ENCODE measurements at places on chromosomes 5 and 9.
A peak's percentile ranks its signal among the peaks of the same experiment; 100 is the strongest.

- no peak for DNase-seq
Measured at GRCh38 chr5:91027405-91028139, 355.5 kb downstream of the ARRDC3 start.

DNA sequence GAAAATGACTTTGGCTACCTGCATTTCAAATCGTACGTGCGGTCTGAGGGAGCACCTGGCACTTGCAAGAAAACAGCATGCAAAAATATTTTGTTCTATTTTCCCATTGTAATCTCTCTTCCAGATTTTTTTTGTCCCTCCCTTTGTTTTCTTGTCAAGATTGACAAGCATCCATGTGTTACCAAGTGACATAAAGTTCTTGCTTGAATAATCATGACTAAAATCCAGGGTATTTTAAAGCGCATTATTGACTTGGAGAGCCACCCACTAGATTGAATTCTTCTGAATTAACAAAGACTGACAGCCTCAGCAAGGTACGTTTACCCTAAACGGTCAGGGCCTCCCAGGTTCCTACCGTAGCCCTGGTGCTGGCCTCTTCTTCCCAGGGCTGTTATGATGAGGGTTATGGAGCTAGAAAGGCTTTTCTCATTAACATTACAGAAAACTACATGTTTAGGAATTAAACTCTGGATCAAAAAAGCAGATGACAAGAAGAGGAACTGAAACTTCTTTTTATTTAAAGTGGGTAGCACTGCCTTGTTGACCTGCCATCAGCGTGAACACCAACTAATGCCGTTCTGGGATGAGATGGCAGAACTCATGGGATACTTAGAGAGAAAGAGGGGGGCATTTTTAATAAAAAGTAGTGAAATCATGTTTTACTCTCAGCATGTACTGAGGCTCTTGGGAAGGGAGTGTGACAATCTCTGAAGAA, 297.0 kb downstream of the EFNA5 start:
- DNase-seq: no peak

DNA sequence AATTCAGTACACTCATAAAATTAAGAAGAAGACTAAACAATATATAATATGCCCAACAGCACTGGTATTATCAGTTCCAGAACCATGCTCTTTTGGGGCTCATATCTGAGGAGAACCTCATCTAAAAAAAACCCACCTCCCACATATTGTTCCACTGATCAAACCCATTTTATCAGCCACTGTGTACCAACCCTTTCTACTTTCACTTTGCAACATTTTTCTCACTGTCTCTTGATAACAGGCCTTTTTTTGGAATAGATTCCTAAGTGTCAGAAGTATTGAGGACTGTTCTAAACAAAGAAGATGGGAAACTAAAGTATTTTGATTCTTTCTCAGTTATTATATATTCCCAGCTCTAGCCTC, 173.2 kb downstream of the GABRB2 start:
- DNase-seq: no peak

DNA sequence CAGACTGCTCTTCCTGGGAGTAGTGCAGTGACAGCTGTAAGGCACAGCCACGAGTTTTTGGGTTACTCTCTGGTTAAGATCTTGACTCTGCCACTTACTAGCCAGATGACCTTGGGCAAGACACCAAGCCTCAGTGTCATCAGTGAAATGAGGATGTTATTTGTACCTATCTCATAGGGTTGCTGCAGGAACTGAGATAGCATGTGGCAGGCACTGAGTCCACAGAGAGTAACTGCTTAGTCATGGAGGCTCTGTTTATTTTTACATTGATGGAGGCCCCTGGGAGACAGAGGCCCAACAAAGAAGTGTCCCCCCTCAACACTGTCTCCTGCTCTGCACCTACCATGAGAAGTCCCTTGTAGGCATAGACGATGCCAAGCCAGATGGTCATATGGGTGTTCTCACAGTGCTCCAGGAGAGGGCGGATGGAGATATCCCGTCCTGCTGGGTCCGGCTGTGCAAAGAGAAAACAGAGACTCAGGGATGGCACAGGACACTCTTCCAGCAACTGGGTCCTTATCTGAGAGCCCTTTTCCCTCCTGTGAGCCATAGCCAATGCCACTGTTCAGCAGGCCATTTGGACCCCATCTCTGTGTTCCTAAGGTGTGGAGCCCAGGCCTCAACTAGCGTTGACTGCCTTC, 55.4 kb upstream of the TBC1D2 start:
- DNase-seq: no peak

DNA sequence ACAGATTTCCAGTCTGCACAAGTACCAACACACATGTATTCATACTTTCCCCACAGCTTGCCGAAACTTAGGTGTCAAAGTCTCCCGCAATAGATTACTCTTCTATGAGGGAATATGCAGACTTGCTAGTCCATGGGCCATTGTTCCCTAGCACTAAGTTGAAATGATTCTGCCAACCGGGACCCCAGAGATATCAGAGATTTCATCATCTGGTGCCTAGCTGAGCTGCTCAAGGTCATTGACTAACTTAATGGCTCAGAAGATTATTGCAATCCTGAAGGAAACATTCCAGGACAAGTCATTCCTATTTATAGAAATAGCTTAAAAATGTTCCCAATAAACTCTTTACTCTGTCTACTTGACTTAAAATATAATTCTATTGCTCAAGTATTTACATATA, 202.6 kb downstream of the PIK3R1 start:
- no peak for DNase-seq

GRCh38 chr5:145762833-145763232, 72.3 kb downstream of the PRELID2 start:
- DNase-seq: no peak

DNA sequence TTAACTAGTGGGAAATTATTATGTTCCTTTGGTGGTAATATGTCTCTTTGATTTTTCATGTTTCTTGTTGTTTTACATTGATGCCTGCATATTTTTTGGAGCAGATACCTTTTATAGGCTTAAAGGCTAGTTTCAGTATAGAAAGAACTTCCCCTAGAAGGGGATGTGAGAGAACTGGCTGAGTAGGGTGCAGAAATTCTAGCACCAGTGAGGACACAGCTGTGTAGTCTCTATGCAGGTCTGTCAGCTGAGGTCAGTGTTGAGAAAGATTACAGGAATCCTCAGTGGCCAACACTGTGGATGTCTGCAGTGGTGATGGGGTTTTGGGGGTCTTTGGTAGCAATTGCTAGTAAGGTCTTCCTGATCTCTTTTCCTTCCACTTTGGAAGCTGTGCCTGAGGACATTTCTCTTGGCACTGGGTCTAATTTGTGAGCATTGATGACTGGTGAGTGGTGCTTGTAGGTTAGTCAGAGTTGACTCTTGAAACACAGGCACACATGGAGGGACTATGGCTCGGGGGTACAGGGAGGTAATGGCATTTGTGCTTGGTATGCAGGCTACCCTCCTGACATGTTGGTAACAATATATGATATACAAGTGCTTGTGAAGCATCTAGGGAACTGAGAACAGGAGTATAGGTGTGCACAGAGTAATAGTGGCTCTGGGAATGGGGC, 221.4 kb downstream of the SPATA31D1 start:
- no peak for DNase-seq

DNA sequence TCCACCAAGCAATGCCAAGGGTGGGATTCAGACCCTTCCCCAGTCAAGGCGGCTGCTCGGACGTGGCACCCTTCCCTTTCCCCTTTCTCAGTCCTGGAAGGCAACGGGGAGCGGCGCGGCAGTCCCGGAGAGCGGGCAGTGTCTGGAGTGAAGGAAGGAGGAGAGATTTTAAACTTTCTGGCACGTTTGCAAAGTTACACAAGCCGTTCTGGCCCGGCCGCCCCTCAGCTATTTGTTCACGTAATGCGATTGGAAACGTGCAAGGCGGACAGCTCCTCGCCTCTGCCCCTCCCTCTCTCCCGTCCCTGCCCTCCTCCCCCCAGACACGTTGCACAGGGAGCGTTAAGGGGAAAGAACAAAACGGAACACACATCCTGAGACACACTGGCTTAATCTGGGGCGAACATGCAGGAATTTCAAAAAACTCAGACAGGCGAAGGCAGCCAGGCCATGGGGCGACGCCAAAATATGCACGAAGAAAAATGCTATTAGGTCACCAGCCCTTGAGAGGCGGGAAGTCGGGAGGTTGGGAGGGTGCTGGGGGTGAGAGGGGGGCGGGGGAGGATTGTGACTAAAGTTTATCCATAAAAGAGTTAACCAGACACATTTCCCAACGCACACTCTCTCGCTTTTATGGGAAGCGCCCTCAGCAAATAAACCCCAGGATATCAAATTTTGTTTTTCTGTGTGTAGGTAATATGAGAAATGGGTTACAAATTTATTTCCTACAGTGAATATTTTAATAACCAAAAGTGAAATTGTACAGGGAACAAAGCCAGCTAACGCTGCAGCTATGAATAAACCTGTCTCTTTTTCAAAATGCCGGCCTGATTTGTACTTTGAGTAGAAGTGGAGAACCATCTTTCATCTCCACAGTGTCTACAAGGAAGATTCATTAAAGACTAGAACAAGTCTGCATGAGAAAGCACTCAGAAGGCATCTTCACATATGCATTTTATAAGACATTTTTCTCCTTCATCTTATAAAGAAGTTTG, at the start of gene LOX:
Gene LOX (minus strand): TSS at position 144 of the 995 bp plus-strand sequence. CDS start 274 bp downstream, outside the sequence.
- peak; percentile 95 for DNase-seq

DNA sequence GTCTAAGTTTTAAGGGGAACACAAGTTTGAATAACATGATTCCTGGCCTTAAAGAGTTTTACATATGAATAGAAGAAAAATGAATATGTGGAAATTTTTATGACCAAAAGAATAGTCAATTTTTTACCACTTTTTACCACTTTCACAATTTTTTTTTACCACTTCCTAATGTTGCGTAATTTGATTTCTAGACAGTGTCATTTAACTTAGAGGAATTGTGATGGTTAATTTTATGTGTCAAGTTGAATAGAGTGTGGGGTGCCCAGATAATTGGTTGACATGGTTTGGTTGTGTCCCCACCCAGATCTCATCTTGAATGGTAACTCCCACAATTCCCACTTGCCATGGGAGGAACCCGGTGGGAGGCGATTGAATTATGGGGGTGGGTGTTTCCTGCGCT, 416.6 kb downstream of the KIF4B start:
- no peak for DNase-seq

- DNase-seq: no peak
Measured at GRCh38 chr9:122158202-122158601, 1.4 kb downstream of the NDUFA8 start.

- no peak for DNase-seq
Measured at GRCh38 chr9:38423973-38424843, at the start of gene IGFBPL1. Gene IGFBPL1 (minus strand): TSS chr9:38424454. CDS start chr9:38424424, 30 bp downstream.

Data from non-pigmented ciliary epithelial cell (primary cell).